ENCODE measurements at places on chromosomes 6 and 20. TPM values are rescaled to one million over a fixed set of nuclear protein-coding genes. Genes with fewer than 3 reads are reported as not detected.

The HIVEP2 gene
- total RNA-seq = 21.0 TPM

The KCNK15 gene
- 11.1 TPM for total RNA-seq

GRCh38 chr6:72716916-72717315 lies 95.1 kb downstream of the KCNQ5 start:
- peak; percentile 39 for DNase-seq

DNA sequence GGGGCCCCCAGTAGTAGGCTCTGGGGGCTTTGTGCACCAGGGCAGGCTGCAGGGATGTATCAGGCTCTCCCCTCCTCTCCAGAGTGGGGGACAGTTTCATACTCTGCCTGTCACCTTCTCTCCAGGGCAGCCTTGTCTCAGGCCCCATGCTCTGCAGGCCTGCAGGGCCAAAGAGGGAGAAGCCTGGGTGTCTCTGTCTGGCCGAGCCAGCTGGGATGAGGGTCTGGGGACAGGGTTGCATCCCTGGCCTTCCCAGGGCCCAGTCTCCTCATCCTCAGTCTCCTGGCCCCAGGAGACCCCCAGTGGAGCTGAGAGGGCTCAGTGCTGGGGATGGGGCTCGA lies 14.8 kb upstream of the IP6K3 start:
- no peak for DNase-seq

- DNase-seq = no peak
Measured at GRCh38 chr6:110020888-110021287, 42.8 kb downstream of the GPR6 start.

GRCh38 chr20:43508106-43508505 lies 609 bp downstream of the L3MBTL1 start:
- DNase-seq = no peak

- peak; percentile 44 for DNase-seq
Measured at GRCh38 chr6:12608016-12608860, 108.3 kb upstream of the PHACTR1 start.

DNA sequence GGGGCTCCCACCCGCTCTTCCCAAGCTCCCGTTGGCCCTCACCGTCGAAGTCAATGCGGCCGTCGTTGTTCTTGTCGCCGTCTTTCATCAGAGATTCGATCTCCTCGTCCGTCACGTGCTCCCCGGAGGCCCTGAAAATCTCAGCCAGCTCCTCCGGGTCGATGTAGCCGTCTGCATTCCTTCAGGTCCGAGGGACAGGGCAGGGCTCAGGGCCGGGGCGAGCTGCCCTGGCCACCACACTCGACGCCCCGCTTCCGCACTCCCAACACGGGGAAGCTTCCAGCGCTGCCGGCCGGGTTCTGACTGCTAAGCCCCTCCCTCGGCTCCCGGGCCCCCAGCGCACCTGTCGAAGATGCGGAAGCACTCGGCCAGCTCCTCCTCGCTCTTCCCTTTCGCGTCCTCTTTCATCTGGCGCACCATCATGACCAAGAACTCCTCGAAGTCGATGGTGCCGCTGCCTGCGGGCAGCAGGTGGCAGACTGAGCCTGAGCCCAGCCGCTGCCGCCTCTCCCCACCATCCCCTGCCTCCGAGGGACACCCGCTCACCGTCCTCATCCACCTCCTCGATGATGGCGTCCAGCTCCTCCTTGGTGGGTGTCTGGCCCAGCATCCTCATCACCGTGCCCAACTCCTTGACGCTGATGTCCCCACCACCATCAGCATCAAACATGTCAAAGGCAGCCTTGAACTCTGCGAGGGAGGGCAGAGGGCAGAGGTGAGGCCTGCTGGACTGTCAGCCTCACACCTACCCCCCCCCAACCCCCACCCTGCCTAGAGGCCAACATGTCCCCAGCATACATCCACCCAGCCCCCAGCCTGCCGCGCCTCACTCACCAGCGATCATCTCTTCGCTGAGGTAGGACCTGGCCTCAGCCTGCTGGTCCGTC lies 2.9 kb downstream of the TNNC2 start:
- peak; percentile 65 for DNase-seq

GRCh38 chr20:14245368-14245970 lies 91.9 kb downstream of the FLRT3 start:
- peak; percentile 59 for DNase-seq

- DNase-seq = peak; percentile 27
Measured at GRCh38 chr6:123803504-123804013, at the start of gene NKAIN2. NKAIN2 (plus strand) TSS chr6:123803865.
